H4 (cell line): ENCODE measurements at places on chromosomes 12 and 14. TPM values are rescaled to one million over a fixed set of nuclear protein-coding genes. Genes with fewer than 3 reads are reported as not detected.

- no peak for DNase-seq
These were observed 100.5 kb downstream of the SLC38A4 start for GRCh38 chr12:46725332-46725731.

GRCh38 chr14:24365600-24366412 is 2.2 kb upstream of the NFATC4 start:
- DNase-seq = peak; percentile 81

DNA sequence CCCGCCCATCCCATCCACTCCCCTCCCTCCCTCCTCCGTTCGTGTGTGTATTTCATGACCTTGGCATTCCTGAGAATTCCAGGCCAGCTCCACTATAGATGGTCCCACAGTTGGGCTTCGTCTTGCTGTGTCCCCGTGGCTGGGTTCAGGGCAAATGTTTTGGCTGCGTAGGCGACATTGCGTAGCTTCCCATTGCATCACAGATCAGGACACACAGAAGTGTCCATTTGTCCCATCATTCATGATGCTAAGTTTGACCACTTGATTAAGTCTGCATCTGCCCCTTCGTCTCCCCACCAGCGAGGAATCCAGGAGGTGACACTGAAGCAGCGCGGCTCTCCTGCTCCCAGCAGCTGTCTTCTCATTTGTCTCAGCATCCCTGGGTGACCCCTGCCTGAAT is 38.6 kb upstream of the MMP17 start:
- DNase-seq = no peak

- DNase-seq = no peak
These were observed 15.9 kb upstream of the YLPM1 start for GRCh38 chr14:74747237-74747636.

GRCh38 chr14:87745507-87746118 is 247.4 kb downstream of the GALC start:
- peak; percentile 13 for DNase-seq

DNA sequence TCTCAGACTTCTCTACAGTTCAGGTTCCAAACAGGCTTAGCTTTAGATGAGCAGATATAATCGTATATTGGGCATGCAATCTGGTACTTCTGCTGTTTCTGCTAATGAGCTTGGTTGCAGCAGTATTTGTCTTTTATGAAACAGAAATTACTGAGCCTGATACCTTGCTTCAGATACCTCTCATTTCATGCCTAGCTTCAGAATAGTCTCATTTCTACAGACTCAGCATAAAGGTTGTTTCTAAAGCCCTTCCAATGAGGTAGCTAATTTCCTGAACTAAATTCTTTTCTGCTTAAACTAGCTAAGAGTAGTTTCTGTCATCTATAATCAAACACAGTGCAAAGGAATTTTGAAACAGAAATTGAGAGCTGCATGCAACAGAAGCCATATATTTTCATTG is 275.0 kb upstream of the KITLG start:
- no peak for DNase-seq

GRCh38 chr12:58465418-58465817 is 454.9 kb downstream of the LRIG3 start:
- DNase-seq = no peak

GRCh38 chr12:98291828-98292227 is 223.6 kb upstream of the TMPO start:
- DNase-seq = no peak

DNA sequence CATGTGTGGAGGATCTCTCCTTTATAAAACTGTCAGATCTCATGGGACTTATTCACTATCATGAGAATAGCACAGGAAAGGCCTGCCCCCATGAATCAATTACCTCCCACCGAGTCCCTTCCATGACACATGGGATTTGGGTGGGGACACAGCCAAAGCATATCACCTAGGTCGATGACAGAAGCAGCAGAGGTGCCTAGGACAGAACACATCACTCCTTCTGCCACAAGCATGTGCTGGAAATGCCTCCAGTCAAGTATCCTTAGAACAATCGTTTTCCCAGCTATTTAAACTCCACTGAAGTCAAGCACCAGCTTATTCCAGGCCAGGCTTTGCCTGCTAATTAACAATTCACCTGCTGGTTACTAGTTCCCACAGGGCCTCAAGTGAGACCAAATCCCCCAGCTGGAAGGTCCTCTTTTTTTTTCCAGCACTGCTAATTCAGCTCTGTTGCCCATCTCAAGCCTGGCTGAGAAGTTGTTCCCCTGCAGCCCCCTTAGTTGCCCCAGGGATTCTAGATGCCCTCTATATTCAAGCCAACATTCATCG is 212.3 kb upstream of the NUDT4 start:
- DNase-seq = no peak

DNA sequence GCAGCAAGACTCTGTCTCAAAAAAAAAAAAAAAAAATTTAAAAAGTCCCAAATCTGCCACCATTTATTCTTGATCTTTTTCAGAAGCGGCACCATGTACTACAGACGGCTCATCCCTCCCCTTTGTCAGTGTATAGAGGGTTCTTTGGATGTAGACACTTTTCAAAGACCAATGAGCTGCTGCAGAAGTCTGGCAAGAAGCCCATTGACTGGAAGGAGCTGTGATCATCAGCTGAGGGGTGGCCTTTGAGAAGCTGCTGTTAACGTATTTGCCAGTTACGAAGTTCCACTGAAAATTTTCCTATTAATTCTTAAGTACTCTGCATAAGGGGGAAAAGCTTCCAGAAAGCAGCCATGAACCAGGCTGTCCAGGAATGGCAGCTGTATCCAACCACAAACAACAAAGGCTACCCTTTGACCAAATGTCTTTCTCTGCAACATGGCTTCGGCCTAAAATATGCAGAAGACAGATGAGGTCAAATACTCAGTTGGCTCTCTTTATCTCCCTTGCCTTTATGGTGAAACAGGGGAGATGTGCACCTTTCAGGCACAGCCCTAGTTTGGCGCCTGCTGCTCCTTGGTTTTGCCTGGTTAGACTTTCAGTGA is 6.5 kb upstream of the ACACB start:
- no peak for DNase-seq

DNA sequence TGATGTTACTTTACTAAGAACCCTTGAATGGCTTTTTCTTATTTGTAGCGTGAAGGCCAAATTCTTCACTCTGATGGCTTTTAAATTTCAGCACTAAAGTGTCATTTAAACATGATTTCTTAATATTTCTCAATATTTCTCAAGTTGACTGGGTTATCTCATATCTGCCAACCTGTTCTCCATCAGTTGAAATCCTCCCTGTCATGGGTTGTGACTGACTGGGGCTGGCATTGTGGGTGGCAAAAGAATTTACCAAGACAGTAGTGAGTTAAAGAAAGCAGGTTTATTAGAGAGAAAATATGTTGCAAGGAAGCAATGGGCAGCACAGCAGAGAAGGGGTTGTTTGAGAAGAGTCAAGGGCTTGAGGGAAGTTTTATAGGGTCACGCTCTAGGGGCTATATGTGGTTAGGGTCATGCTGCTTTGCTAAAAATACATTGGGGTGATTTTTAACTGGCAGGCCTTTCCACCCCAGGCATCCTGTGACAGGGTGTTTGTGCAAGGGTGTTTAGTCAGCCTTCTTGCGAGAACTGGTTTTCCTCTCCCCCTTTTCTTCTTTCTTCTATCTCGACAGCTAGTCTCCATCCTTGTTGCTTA is 232.8 kb upstream of the SEL1L start:
- DNase-seq = no peak

DNA sequence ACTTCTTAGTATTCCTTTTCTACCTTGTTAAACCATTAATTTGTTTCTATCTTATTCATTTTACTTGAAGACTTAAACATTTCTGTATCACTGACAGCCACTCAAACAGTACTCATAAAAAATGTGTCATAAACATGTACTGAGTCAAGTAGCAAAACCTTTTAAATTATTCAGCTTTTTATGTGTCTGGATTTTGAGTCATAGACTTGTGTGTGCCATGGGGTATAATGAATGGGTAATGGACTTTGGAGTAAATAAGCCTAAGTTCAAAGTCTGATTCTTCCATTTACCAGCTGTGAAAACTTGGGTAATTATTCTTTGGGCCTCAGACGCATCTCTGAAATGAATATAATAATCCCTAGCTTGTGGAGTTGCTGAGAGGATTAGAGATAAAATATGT is 199.0 kb downstream of the RAD51B start:
- no peak for DNase-seq

- no peak for DNase-seq
These were observed 28.9 kb downstream of the VDR start for GRCh38 chr12:47875746-47876439.

- no peak for DNase-seq
These were observed at the start of gene COCH for GRCh38 chr14:30874120-30874998. Gene COCH, plus strand, starts transcription at chr14:30874559. Its CDS starts 380 bp downstream, at chr14:30874939.

DNA sequence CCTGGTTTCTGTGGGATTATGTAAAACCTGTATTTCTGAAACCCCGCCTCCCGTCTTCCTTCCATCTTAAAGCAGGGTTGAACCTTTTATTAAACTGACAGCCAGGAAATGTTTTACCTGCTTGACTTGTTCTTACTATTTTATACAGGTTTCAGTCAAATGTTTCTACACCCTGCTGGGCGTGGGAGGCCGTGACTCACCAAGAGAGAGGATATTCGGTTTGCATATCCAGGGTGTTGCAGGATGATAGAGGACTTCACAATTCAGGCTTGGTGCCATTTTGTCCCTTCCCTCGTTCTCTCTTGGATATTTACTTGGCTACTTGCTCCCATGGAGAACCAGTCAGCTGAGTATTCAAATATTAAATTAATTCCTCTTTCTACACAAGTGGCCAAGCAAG is 69.7 kb downstream of the ARF6 start:
- DNase-seq = no peak

DNA sequence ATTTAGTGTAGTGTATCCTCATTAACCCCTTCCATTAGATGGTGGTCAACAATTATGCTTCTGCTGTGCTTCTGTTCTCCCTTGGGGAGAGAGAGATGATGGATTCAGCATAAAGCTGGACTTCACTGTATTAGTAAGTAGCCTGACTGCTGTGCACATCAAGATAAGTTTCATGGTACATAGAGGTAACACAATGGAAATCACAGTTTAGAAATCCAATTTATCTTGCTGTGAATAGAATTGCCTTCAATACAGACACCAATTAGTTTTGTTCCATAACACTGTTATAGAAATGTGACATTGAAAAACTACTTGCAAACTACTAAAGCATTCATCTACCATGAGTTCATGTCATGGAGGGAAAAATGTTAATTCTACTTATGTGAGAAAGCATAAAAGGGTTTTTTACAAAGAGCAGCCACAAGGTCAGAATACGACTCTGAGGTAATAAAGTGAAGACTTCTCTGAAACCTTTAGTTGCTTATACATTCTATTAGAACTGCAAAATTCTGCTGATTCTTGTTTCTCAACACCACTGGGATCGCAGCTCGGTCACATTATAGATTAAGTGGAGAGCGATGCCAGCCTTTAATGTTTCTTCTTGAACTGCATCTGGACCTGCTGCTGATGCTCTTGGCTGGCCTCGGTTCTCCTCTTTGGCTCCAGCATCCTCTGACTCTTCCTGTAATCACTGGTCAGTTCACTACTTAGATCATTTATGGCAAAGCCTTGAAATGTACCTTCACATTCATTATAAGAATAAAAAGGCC is 190.8 kb downstream of the ATP23 start:
- DNase-seq = no peak

- DNase-seq = no peak
These were observed 251.1 kb downstream of the NAV3 start for GRCh38 chr12:78081590-78082314.

- DNase-seq = no peak
These were observed 40.0 kb downstream of the PEBP1 start for GRCh38 chr12:118175823-118176447.

GRCh38 chr12:125244338-125244737 is 179.1 kb downstream of the AACS start:
- DNase-seq = no peak

- no peak for DNase-seq
These were observed 29.0 kb upstream of the AMN start for GRCh38 chr14:102893452-102893851.

DNA sequence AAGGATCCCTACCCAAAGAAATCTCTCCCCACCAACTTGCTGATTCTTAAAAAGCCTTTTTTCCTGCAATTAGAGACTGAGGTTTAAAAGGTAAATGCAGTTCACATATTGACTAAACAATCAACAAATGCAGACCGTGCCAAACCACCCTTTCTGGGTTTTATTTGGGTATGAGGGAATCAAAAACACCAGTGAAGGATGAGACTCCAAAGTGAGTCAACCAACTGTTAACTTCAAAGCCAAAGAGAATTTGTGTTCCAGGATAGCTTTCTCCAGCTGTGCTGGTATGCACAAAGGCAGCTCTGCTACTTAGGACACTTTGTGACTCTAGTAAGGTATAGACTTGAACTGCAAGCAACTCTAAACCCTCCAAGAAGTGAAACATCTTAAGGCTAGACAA is 39.4 kb downstream of the RPS29 start:
- DNase-seq = no peak

DNA sequence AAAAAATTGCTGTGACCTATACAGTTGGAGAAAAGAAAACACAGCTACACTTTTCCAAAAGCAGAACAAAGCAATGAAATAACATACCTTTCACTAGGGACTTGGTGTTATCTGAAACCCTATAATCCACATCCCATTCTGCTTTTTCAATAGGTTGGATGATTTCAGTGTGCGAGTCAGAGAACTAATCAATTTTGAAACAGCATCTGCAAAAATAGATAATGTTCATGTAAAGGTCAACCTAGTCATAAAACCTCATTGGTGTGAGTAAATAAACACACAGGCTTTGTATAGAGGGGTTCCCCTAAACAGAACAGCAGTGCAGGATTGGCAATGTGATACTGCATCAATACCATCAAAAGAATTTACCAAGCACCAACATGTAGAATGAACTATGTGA is 173.0 kb upstream of the G2E3 start:
- no peak for DNase-seq

DNA sequence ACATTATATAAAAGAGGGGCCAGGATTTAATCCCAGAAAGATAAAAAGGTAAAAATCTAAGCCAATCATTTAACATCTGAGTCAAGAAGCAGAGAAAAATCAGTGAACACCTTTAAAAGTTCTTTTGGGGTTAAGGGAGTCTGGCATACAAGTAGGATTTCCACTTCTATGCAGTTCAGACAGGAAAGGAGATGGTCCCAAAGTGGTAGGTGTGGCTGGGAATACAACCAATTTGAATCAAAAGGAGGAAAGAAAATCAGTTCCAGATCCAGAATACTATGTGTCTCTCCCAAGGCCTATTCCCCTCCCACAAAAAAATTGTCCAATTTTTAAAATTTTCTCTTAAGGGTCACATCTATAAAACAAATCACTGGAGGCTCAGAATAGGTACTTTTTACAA is 167.4 kb downstream of the PHLDA1 start:
- no peak for DNase-seq

- DNase-seq = no peak
These were observed 13.6 kb upstream of the SPPL3 start for GRCh38 chr12:120917748-120918147.

VDR gene
- total RNA-seq = 5.6 and 7.3 TPM in 2 replicates

PPP1R1A gene
- total RNA-seq = 0.21 TPM in 1 of 2 replicates, not detected in the other

ITGA7 gene
- total RNA-seq = 0.88 and 1.2 TPM in 2 replicates

VRTN gene
- total RNA-seq = not detected in 2 replicates

C1QL4 gene
- 2.6 and 3.8 TPM in 2 replicates for total RNA-seq

ESR2 gene
- 0.10 TPM in 1 of 2 replicates, not detected in the other for total RNA-seq

MAP1LC3B2 gene
- total RNA-seq = 0.41 and 1.6 TPM in 2 replicates

DBX2 gene
- total RNA-seq = not detected in 2 replicates

DACT1 gene
- 10.1 and 11.7 TPM in 2 replicates for total RNA-seq

GLT1D1 gene
- not detected in 2 replicates for total RNA-seq

ASB2 gene
- total RNA-seq = not detected in 2 replicates

B4GALNT3 gene
- 3.0 and 3.3 TPM in 2 replicates for total RNA-seq

AMDHD1 gene
- 0.43 and 1.6 TPM in 2 replicates for total RNA-seq

KRT79 gene
- total RNA-seq = not detected in 2 replicates

LTBR gene
- total RNA-seq = 19.5 and 31.5 TPM in 2 replicates

TEX52 gene
- not detected in 2 replicates for total RNA-seq

PUS7L gene
- total RNA-seq = 8.3 and 12.0 TPM in 2 replicates

APOLD1 gene
- total RNA-seq = 2.7 and 3.1 TPM in 2 replicates

SART3 gene
- total RNA-seq = 43.2 and 44.8 TPM in 2 replicates

ST8SIA1 gene
- total RNA-seq = 8.9 TPM in 2 replicates
